Thoracic aorta (tissue), 2 donors: ENCODE measurements at places on chromosomes 5 and 9.

DNA sequence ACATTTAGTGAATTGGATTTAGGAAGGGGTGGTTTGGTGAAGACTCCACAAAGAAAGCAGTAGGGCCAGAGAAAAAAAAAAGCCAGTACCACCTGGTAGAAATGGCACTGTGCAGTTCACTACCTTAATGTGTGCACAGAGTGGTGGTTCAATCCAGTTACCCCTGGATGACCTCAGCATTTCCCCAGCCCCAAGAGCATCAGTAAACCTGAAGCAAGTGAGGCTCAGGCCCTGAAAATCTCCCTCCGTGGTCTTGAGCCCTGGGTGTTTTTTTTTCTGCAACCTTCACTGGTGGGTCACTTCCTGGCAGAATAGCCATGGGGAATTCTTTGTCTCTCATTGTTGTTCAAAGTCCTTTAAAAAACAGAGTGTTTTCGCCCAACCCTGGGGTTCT is 202.9 kb downstream of the GADD45G start:
- DNase-seq, result no peak

GRCh38 chr9:97136421-97136820 is 97.5 kb upstream of the CTSV start:
- no peak for DNase-seq

DNA sequence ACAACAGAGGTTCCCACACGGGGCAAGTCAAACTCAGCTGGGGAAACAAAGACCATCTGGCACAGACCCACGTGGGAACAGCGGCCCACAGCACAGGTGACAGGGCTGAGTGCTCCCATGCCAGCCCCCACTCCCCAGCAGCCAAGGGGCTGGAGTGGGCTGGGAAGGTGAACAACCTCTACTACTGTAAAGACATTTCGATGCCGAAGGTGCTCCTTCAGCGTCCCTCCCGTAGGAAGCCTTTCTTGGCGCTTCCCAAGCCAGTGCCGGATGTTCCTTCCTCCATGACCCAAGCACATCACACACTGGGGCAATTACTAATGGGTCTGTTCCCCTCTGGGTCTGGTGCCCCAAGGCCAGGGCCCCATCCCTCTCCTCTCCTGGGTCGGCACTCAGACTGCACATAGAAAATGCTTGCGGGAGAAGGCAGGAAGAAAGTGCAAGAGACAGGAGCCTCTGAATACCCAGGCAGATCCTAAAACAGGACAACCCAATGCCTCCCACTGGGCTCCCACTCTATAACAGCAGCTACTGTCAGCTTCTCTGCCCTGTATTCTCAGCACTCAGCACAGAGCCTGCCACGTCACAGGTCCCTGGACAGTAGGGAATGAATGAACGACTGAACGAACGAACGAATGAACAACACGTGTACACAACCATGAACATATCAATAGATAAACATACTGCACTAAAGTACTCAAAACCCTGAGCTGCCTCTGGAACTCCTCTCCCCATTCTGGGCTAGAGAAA is 77.0 kb upstream of the LRRTM2 start:
- no peak for DNase-seq

- no peak for DNase-seq
These were observed 191.4 kb downstream of the FRMD3 start for GRCh38 chr9:83346655-83347420.

GRCh38 chr9:130167927-130168326 is 4.3 kb upstream of the NCS1 start:
- no peak for DNase-seq

DNA sequence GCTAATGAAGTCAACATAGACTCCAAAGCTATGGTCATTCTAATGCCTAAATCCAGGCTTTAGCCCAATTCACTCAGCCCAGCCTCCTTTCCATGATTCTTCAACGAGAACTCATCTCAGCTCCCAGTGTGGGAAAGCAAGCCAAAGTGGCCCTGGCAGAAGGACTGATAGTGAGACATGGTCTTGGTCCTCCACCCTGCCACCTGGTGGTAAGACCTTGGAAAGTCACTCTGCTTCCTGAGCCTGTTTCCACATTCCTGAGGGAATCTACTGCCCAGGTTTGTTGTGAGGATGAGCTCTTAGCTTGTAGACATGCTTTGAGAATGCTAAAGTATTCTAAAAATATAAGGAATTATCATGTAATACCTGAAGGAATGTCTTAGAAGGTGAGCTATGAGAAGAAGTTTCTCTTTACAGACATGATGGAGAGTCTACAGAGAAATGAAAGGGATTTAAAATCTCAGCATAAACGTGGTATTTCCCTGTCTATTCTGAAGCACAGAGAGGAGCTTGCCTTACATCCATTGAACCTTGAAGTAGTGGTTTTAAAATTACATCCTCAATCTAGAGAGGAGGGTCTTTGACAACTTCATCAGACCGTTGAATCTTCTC is 173.5 kb downstream of the TRIM32 start:
- DNase-seq, result peak; percentile 8

DNA sequence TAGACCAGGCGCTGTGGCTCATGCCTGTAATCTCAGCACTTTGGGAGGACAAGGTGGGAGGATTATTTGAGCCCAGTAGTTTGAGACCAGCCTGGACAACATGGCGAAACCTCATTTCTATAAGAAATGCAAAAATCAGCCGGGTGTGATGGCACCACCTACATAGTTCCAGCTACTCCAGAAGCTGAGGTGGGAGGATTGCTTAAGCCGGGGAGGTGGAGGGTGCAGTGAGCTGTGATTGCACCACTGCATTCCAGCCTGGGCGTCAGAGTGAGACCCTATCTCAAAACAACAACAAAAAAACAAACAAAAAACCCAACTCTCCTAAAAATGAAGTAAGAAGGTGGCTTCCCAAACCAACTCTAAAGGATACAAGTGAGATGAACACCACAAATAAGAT is 23.0 kb downstream of the IARS1 start:
- no peak for DNase-seq

DNA sequence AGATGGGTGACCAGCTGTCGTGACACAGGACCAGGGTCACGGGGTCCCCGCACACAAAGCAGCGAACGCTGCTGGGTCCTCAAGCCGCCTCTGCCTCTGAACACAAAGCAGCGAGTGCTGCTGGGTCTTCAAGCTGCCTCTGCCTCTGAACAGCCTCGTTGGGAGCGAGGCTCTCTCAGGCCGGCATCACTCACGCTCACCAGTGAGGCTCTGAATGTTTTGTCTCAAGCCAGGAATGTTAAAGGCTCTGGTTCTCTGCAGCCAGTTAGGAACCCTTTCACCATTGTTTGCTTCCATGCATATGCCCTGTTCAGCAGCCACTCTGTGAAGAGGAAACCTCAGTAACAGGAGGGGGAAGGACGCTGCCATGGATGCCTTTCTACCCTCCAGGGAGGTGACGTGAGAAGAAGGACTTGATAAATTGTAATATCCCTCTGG is 82.7 kb upstream of the TAF11L2 start:
- DNase-seq, result no peak

DNA sequence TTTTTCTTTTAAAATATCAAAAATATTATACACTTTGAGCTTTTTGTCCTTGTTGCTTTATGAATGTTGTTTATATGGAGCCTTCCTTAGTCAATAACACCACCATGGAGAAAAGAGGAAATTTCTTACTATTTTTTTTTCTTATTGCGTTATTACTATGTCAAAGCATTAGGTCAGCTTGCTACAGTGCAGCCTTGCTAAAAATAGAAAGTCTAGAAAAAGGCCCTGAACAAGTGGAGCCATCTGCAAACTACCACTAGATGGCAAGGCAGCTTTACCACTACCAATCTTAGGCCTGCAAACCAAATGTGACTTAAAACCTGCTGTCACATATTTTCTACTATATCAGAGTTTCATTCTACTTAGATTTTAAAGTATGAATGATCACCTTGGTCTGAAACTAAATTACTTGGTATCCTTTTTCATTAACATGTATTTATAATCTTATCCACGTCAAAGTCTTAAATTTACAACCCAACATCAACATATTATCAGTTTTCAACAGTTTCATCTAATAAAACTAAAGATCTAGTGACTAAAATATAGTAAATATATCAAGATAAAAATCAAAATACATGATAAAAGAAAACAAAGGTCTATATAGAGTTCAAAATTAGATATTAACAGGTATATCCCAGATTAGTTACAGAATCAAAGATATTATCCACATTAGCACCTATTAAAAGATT is 113.1 kb upstream of the ACOT12 start:
- DNase-seq, result peak; percentile 27

GRCh38 chr9:112765281-112765680 is 14.7 kb downstream of the SNX30 start:
- DNase-seq, result no peak

GRCh38 chr5:31581498-31582099 is 49.5 kb downstream of the C5orf22 start:
- no peak for DNase-seq

DNA sequence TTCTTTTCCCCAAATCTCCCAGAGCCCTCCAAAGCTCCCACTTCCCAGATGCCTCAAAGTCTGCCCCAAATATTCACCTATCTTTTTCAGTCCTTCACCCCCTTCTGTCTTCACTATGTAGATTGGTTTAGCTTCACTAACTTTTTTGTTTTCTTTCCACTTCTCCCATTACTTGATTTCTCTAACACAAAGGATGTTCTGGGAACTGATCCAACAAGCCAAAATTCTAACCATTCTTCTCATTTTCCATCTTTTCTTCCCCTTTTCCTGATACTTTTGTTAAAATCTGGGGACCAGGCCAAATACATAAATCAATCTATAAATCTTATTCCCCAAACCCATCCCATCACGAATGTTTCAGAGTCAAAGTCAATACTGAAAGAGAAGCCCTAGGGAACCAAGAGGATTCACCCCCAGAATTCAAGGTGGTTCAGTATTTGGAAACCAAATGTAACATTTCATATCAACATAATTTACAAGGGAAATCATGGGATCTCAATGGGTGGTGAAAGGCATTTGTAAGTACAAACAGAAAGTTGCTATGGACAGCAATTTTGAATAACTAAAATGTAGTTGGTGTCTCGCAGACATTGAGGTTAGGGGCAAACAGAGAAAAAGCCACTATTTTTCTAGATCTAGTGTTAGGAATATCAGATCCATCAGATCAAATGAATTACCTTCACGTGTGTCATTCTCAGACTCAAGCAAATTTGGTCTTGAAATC is 35.3 kb downstream of the APTX start:
- no peak for DNase-seq

DNA sequence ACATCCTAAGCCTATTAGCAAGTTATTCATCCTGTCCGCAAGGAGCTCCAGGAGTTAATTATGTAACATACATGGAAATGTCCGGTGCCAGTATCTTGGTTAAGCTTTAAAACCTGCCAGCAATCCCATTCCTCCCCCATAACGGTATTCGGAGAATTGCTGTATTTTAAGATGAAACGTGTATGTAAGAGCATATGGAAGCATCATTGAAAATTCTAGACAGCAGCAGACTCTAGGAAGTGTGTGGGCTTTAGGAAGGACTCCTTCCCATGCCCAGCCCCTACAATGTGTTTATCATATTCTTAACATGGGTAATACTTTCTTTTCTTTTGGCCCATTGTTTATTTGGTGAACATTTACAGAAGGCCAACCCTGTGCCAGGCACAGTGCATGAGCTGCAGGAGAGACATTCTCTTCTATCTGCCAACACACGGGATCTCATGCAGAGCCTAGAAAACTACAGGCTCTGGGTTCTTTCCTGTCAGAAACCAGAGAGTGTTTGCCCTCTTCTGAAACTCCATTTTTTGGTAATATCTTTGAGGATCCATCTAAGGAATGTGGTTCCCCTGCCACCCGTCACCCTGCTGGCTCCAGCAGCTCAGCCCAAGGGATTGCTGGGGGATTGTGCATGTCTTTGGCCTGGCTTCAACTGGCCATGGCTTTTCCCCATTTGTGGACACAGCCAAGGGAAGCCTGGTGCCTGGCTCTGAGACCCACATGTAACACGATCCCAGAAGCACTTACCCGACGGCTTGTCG is 15.1 kb downstream of the ANGPTL2 start:
- no peak for DNase-seq

- DNase-seq, result no peak
These were observed 32.4 kb downstream of the PCDHGC5 start for GRCh38 chr5:141521244-141521781.

GRCh38 chr5:893711-894110 is 1.0 kb downstream of the TRIP13 start:
- no peak for DNase-seq

DNA sequence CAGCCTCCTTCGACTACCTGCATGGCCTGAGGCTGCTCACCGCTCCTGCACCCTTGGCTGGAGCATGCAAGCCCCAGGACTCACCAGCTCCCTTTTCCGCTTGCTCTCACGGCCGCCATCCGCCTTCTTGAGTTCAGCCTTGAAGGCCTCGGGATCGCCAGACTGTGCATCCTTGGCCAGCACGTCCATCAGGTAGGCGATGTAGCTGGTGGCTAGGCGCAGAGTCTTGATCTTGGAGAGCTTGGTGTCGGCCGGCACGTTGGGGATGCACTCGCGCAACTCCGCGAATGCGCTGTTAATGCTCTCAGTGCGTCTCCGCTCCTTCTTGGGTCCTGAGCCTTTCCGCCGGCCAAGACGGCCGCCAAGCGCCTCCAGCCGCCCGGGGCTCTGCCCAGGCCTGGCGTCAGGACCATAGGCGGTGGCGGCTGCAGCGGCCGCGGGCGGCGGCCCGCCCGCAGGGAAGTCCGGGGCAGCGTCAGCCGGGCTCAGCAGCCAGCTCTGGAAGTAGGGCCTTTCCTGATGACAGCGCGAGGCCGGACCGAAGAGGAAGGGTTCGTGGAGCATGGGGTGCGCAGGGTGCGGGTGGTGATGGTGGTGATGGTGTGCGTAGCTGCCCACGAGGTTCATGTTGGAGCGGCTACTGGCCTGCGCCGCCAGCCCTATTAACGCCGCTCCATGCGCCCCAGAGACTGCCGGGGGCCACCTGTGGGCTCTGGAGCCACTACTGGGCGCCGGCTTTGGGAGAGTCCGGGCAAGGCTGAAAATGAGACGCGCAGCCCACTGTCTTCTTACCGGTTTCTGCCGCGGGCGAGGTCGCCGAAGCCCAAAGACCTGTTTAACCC is 424 bp downstream of the HAND1 start:
- DNase-seq, result no peak

- no peak for DNase-seq
These were observed 119.5 kb upstream of the CTNND2 start for GRCh38 chr5:12023614-12024241.

DNA sequence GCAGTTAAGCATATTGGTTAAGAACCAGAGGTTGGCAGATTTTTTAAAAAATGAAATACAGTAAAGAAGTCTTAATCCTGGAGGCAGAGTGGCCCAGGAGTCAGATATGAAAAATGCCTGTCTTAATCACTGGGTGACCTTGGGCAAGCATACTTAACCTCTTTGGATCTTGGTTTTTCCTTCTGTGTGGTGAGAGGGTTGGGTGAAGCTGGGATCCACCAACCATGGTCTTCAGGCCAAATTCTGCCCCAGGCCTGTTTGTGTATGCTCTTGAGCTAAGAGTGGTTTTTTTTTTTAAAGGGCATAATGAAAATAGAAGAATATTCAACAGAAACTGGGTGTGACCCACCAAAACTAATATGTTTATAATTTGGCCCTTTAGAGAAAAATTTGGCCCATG is 20.0 kb upstream of the TEX48 start:
- no peak for DNase-seq

GRCh38 chr5:61232490-61233050 is 70.3 kb upstream of the SMIM15 start:
- no peak for DNase-seq
